ENCODE measurements at places on chromosomes 7 and 10. TPM values are rescaled to one million over a fixed set of nuclear protein-coding genes. Genes with fewer than 3 reads are reported as not detected.

Gene HOXA1
- 0.44 TPM for total RNA-seq

Gene LBX1
- total RNA-seq = not detected

Gene ZDHHC16
- total RNA-seq = 27.7 TPM

GRCh38 chr7:93161181-93161762 lies 13.1 kb upstream of the SAMD9L start:
- DNase-seq = no peak

- DNase-seq = no peak
Observed at GRCh38 chr7:91656541-91657482, 223.7 kb downstream of the MTERF1 start.

DNA sequence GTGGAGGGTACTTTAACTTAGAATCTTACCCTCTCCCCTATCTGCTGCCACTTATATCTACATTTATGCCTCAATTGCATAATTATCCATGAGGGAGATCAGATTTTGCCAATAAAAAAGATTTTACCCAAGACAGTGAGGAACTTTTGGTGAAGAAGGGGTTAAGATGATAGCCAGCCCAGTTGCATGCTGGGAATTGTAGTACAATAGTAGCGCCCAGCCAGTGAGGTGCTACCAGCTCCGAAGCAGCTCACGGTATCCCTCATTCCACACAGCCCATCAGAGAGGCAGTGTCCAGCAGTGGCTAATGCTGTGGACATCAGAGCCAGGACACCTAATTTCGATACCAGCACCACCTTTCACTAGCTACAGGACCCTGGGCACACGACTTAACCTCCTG lies 5.9 kb upstream of the LGI1 start:
- peak; percentile 32 for DNase-seq

DNA sequence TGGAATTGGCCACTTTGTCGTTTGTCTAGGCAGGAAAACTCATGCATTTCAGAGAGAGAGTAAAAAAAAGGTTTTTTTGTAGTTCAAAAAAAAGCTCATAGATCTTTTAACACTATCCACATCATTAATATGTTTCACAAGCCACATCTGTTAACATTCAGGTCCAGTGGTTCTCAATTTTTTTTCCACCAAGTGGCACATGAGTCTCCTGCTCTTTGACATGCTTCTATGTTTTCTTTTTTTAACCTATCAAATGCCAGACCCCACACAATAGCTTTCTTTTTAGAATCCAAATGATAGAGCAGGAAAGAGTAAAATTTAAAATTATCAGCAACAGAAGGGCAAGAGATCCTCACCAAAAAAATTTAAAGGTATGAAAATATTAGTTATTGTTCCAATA lies 20.3 kb downstream of the NOD1 start:
- DNase-seq = no peak

GRCh38 chr7:68917041-68917651 lies 681.1 kb upstream of the AUTS2 start:
- no peak for DNase-seq

GRCh38 chr10:99374526-99374925 lies 45.4 kb downstream of the CNNM1 start:
- DNase-seq = no peak

- DNase-seq = no peak
Observed at GRCh38 chr7:70808876-70809275, 323.1 kb upstream of the GALNT17 start.

DNA sequence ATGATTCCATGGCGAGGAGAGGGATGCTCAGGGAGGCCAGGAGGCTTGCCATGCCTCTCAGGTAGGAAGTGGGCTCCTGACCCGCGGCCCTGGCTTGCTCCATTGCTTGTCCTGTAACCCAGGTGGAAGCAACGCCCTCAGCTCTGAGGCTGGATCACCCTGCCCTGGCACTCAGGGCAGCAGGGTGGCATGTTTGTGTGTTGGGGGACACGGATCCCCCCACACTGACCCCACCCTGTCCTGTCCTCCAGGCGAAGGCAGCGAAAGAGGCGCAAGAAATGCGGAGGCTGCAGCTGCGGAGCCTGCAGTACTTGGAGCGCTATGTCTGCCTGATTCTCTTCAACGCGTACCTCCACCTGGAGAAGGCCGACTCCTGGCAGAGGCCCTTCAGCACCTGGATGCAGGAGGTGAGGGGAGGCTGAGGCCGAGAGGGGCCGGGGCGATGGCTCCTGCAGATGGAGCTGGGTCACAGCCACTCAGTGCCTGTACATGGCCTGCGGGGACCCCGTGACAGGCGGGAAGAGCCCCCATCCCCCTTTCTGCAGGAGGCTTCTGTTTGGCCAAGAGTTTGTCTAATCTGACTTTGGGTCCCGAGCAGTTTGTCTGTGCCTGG lies 38.3 kb downstream of the PRF1 start:
- no peak for DNase-seq
